ENCODE measurements at places on chromosomes 6 and 20.

DNA sequence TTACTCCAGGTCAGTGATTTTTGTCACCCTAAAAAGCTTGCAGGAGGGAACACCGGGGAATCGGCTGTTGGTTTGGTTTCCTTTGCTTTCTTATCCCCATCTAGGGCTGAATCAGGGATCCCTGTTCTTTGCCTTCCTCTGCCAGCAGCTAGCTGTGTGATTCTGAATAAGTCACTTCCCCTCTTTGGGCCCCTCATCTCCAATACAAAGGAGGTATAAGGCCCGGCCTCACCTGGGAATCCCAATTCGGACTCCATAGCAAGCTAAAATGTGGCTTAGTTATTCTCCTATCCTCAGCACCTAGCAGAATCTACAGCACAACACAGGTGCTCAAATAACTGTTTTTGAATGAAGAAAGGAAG is 18.5 kb upstream of the ARMC12 start:
- no peak for DNase-seq

DNA sequence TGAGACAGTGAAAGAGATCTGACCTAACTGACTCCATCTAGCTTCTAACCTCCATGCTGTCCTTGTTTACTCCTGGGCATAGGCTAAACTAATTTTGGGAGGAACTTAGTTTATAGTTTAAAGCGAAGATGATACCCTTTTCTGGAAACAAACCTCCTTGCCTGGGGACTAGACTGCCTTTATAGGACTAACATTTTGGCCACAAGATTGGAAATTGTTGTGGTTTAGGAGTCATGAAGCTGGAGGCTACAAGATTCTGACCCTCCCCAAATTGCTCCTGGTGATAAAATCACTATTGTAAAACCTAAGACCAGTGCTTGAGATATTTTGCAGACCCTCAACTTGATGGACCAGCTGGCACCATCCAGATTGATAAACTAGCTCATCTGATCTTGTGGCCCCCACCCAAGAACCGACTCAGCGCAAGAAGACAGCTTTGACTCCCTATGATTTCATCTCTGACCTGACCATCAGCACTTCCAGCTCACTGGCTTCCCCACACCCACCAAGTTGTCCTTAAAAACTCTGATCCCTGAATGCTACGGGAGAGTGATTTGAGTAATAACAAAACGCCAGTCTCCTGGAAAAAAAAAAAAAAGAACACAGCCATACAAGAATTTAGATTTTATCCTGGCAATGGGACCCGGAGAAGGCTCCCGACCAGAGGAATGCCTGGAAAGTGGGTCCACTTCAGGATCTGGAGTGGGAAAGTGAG is 63.0 kb downstream of the ABHD12 start:
- DNase-seq: no peak

DNA sequence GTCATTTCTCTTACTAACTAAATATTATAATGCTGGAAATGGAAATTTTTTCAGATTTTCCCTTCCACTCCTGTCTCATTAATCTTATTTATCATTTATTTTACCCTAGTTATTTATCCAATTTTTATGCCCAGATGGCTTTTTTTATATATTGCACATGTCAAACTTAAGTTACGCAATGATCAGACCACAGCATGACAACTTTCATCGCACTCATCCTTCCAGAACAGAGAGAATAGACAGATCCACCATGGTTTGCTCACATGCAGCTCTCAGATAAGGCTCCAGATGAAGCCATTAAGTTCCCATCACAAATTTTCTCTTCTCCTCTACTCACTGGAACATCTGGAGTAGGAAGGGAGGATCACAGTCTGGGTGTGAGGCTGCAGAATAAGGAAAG is 48.7 kb downstream of the MAP7 start:
- DNase-seq: no peak

GRCh38 chr20:35434085-35435005 is 3.7 kb downstream of the GDF5 start:
- DNase-seq: no peak

DNA sequence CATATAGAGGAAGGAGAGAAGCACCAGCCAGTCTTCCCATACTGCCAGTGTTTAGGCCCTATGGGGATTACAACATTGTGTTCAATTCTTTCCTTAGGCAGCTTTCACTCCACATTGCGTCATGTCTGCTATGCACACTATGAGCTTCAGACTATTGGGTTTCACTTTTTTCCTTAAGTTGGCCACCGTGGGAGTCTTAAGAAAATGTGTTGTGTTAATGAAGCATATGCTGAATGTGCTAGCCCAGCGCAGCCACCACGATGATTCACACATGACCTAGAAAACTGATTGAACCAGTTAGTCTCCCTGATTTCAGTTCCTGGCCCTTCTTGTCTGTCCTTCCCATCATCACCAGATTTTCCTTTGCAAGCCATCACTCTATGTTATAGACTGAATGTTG is 21.5 kb downstream of the TUBB2B start:
- no peak for DNase-seq

DNA sequence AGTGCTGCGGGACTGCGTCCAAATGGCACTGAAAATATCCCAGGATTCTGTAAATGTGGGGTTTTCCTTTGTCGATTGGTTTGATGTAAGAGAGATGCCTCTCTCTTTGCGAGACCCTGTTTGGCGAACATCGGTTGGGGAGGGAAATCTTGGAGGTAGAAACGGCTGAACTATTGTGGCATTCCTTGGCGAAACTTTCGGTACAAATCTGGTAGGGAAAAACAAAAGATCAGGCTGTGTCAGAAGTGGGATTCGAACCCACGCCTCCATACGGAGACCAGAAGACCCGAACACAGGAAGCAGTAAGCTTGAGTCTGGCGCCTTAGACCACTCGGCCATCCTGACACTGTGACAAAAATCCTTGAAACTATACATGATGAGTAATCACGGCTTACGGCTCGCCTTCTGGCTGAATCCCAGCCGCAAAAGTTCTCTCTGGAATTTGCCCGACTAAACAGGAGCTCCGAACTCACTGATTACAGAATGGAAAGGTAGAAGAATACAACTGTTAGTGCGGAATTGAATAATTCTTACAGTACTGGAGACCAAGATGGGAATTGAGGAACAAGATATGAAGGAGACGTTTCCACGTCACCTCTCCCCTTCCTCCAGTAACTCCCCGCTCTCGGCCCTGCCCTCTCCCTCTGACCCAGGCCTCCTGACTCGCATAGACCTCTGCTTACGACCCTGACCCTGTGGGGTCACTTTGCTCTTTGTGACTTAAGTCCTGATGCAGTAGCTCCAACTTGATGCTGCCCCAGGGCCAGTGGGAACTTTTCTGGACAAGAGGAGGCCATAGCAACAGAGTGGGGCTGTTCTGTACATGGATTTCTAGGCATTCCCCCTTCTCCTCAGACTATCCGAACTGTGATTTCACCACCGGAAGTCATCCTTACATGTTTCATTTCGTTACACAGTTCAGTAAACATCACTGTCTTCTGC is 132.8 kb upstream of the ZNF184 start:
- no peak for DNase-seq

Measured in globus pallidus (tissue), 1 donor.